ENCODE measurements at places on chromosomes 7 and 10. TPM values are rescaled to one million over a fixed set of nuclear protein-coding genes. Genes with fewer than 3 reads are reported as not detected.

- H3K4me3 ChIP-seq: no peak overlapping the region
- DNase-seq: no peak
- no peaks in the 10 kb centered on the region for H3K4me1 ChIP-seq
- H3K27me3 ChIP-seq: no peaks in the 10 kb centered on the region
- H3K27ac ChIP-seq: no peak overlapping the region
These were observed 34.2 kb upstream of the IGFBP3 start for GRCh38 chr7:45955286-45955685.

- peak overlapping the region; percentile 2 for H3K4me3 ChIP-seq
- DNase-seq: no peak
- H3K27ac ChIP-seq: peak overlapping the region; percentile 79
- peaks cover 7% of the 10 kb centered on the region for H3K4me1 ChIP-seq
- H3K36me3 ChIP-seq: no peaks in the 10 kb centered on the region
These were observed 44.8 kb upstream of the GRID1 start for GRCh38 chr10:86411281-86411841.

GRCh38 chr7:22783421-22783820, 39.2 kb downstream of the TOMM7 start:
- H3K27ac ChIP-seq: no peak overlapping the region
- no peak overlapping the region for H3K4me3 ChIP-seq
- H3K4me1 ChIP-seq: no peaks in the 10 kb centered on the region

- H3K27ac ChIP-seq: no peak overlapping the region
- no peaks in the 10 kb centered on the region for H3K27me3 ChIP-seq
- H3K4me3 ChIP-seq: no peak overlapping the region
- H3K4me1 ChIP-seq: no peaks in the 10 kb centered on the region
These were observed 6.4 kb upstream of the ZNF862 start for GRCh38 chr7:149831741-149832219.

DNA sequence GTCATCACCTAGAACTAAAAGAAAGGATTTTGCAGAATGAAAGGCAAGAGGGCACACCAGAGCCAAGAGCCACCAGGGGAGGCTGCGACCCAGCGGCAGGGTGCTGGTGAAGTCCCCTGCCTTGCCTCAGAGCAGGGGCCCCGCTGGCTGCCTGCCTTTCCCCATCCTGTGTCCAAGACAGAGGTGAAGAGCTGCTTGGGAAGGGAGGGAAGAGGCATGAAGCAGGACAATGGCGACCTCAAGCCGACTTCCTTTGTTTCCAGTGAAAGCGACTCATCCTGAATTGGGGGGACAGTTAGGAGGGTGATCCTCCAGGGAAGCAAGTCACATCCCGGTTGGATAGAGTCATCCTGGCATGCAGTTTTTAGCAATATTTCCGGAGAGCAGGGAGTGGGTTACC, 255.5 kb upstream of the YAE1 start:
- DNase-seq: no peak
- no peaks in the 10 kb centered on the region for H3K4me1 ChIP-seq
- no peaks in the 10 kb centered on the region for H3K27me3 ChIP-seq
- no peak overlapping the region for H3K4me3 ChIP-seq

GRCh38 chr10:14556285-14556956, 218.3 kb downstream of the FAM107B start:
- peak overlapping the region; percentile 51 for H3K27ac ChIP-seq
- H3K27me3 ChIP-seq: no peaks in the 10 kb centered on the region
- H3K4me1 ChIP-seq: peaks cover 31% of the 10 kb centered on the region
- no peaks in the 10 kb centered on the region for H3K36me3 ChIP-seq

DNA sequence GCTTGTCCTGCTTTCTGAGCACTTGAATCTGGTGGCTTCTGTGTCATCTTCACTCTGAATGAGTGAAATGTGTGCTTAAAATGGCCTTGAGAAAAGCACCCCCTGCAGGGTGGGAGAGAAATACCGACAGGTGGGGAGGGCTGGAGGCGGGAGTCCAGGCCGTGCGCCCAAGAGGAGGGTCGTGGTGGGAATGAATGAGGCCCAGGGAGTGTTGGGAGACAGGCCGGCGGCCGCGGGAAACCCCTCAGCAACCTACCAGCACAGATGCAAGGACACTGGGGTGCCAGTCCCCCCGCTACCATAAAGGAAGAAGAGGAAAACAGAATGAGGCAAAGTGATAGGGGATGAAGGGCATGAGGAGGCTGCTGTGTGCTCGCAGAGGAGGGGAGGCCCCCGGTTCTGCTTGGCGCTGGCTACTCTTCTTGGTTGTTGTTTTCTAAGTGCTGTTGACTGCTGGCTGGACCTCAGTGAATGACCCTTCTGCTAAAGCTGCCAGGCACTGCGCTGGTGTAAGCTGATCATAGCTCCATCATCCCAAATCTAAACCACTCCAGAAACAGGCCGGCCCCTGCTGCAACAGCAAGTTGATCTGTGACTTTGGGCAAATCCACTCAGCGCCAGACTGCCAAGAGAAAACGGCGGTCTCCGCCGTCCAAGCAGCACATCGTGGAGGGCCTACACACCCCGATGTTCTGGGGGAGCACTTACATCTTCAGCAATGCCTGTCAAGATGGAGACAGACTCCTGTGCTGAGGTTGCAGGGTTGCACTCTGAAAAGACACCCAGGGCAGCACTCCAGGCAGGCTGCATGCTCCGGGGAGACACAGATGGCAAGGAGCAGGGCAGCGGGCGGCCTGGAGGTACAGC, 378.5 kb downstream of the DNAJB6 start:
- H3K4me1 ChIP-seq: no peaks in the 10 kb centered on the region
- no peak overlapping the region for H3K4me3 ChIP-seq
- H3K27me3 ChIP-seq: no peaks in the 10 kb centered on the region
- DNase-seq: no peak
- no peak overlapping the region for H3K27ac ChIP-seq

The CHAT gene
- not detected for total RNA-seq

All from ascending aorta (tissue), 2 donors.